ENCODE measurements at places on chromosomes 13 and 19. TPM values are rescaled to one million over a fixed set of nuclear protein-coding genes. Genes with fewer than 3 reads are reported as not detected.

DNA sequence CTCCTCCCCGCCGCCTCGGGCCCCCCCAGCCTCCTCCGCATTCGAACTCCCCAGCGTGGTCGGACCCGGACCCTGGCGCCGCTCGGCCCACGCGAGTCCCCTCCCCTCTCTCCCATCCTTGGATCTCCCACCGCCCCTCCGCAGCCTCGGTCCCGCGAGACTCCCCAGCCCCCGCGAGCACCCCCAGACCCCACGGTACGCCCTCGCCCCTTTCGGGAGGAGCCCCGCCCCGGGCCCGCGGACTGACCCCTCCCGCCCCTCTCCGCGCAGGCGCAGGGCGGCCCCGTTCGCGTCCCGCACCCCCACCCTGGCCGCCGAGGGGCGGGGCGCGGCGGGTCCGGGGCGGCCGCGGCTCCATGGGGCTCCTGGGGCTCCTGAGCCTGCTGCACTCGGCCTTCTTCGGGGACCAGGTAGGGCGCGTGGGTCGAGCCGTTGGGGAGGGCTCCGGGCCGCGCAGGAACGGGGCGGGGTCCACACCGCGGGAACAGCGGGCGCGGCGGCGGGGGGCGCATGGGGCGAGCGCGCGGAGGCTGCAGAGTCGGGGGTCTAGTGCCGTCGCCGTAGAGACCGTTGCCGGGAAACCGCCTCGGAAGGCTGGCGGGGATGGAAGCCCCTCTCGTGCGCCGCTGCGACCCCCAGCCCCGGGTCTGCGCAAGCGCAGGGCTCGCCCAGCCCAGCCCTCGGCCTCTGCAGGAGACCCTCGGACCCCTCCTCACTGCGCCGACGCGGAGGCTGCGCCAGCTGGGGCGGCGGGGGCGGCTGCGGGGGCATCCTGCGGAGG lies 3.8 kb upstream of the APC2 start:
- no peak overlapping the region for H3K27ac ChIP-seq
- H3K4me1 ChIP-seq, result peaks cover 19% of the 10 kb centered on the region
- peaks cover 6% of the 10 kb centered on the region for H3K36me3 ChIP-seq
- no peaks in the 10 kb centered on the region for H3K27me3 ChIP-seq

DNA sequence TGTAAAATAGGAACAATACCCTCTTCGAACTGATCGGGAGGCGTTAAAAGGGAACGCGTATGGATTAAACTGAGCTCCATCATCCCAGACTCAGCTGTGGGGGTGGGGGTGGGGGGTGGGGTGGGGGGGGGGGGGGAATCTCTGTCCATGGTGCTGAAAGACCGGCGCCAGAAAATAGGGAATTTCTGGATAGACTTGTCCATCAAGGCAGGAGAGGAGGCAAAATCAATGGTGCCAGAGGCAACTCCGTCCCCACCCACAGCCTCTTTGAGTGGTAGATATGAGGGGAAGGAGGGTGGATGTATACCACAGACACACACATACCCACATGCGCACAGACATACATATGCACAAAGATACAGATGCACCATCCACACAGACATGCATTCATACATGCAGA lies 37.4 kb downstream of the ZNF787 start:
- H3K36me3 ChIP-seq, result no peaks in the 10 kb centered on the region
- peaks cover 12% of the 10 kb centered on the region for H3K4me1 ChIP-seq
- H3K4me3 ChIP-seq, result no peak overlapping the region
- no peaks in the 10 kb centered on the region for H3K27me3 ChIP-seq
- H3K27ac ChIP-seq, result no peak overlapping the region
- DNase-seq, result no peak

DNA sequence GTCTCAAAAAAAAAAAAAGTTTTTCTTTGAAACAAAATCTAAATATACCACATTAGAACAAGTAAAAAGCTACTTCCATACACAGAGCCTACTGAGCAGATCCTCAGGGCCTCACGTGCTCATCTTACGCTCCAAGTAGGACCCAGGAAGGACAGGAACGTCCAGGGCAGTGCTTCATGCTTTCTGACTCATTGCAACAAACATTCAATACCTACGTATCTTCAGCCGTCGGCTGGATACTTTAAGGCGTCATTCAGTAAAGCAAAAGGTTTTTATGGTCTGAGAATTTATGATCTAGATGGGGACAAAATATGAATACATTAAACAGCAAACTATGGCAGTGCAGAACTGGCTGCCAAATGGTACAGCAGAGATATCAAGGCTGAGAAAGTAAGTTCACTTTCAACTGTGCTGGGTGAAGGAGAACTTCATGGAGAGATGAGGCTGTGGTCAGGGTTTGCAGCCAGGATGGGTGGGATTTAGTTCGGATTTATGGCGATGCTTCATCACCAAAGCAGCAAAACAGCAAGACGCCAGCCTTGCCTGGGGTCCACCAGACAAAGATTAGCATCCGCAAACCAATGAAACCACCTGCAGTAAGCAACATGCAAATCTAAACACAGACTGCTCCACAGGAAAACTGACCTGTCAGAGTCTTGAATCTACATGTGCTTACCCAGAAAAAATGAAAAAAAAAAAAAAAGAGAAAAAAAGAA lies 20.5 kb downstream of the CARS2 start:
- no peak overlapping the region for H3K4me3 ChIP-seq
- H3K36me3 ChIP-seq, result peaks cover 24% of the 10 kb centered on the region
- DNase-seq, result no peak
- H3K27me3 ChIP-seq, result no peaks in the 10 kb centered on the region
- no peak overlapping the region for H3K27ac ChIP-seq

DNA sequence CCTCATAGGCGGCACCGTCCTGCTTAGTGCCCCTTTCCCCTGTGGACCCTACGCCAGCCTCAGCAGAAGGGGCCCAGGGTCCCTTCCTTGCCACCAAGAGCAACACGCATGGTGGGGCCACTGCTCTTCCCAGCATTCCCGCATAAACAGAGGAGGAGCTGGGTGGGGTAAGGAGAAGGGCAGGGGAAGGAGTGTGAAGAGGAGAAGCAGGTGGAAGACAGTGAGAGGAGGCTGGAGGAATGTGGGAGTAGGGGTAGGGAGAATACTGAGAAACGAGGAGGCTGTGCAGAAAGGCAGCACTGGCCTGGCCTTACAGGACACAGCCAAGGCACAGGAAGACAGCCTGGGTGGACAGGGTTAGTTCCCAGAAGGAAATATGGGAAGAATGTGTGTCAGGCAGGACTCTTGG lies 43.9 kb downstream of the ZNF331 start:
- H3K27me3 ChIP-seq, result no peaks in the 10 kb centered on the region
- no peak overlapping the region for H3K4me3 ChIP-seq
- DNase-seq, result peak; percentile 58
- H3K36me3 ChIP-seq, result peaks cover 16% of the 10 kb centered on the region

GRCh38 chr13:35926859-35927530 lies 204.2 kb downstream of the DCLK1 start:
- no peaks in the 10 kb centered on the region for H3K27me3 ChIP-seq
- no peaks in the 10 kb centered on the region for H3K4me1 ChIP-seq
- no peaks in the 10 kb centered on the region for H3K36me3 ChIP-seq
- H3K27ac ChIP-seq, result no peak overlapping the region
- no peak for DNase-seq
- no peak overlapping the region for H3K4me3 ChIP-seq

The C19orf85 gene
- not detected for total RNA-seq

- peak overlapping the region; percentile 45 for H3K27ac ChIP-seq
- H3K36me3 ChIP-seq, result no peaks in the 10 kb centered on the region
- no peaks in the 10 kb centered on the region for H3K27me3 ChIP-seq
- H3K4me3 ChIP-seq, result peak overlapping the region; percentile 76
- peak; percentile 90 for DNase-seq
- peaks cover 2% of the 10 kb centered on the region for H3K4me1 ChIP-seq
Measured at GRCh38 chr19:52535771-52536447, 8.4 kb downstream of the ZNF808 start.

DNA sequence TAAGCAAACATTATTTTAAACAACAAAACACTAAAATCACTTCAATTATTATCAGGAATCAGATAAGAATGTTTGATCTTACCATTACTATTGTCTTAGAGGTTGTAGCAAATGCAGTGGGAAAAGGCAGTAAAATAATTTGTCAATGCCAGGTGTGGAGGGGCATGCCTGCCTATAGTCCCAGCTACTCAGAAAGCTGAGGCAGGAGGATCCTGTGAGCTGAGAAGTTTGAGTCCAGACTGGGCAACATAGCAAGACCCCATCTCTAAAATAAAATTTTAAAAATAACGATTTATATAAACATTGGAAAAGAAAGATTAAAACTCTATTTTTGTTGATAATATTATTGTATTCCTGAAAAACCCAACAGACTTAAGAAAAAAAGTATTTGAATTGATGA lies 66.8 kb downstream of the KL start:
- H3K36me3 ChIP-seq, result no peaks in the 10 kb centered on the region
- no peaks in the 10 kb centered on the region for H3K27me3 ChIP-seq
- DNase-seq, result no peak
- H3K27ac ChIP-seq, result no peak overlapping the region

- no peak for DNase-seq
- no peaks in the 10 kb centered on the region for H3K36me3 ChIP-seq
- no peaks in the 10 kb centered on the region for H3K4me1 ChIP-seq
- no peaks in the 10 kb centered on the region for H3K27me3 ChIP-seq
- no peak overlapping the region for H3K4me3 ChIP-seq
Measured at GRCh38 chr13:95317039-95317989, 16.1 kb upstream of the ABCC4 start.

GRCh38 chr19:19626516-19627472 lies 1.2 kb downstream of the LPAR2 start:
- no peak overlapping the region for H3K27ac ChIP-seq
- peak; percentile 26 for DNase-seq
- no peaks in the 10 kb centered on the region for H3K27me3 ChIP-seq
- peaks cover 7% of the 10 kb centered on the region for H3K4me1 ChIP-seq

DNA sequence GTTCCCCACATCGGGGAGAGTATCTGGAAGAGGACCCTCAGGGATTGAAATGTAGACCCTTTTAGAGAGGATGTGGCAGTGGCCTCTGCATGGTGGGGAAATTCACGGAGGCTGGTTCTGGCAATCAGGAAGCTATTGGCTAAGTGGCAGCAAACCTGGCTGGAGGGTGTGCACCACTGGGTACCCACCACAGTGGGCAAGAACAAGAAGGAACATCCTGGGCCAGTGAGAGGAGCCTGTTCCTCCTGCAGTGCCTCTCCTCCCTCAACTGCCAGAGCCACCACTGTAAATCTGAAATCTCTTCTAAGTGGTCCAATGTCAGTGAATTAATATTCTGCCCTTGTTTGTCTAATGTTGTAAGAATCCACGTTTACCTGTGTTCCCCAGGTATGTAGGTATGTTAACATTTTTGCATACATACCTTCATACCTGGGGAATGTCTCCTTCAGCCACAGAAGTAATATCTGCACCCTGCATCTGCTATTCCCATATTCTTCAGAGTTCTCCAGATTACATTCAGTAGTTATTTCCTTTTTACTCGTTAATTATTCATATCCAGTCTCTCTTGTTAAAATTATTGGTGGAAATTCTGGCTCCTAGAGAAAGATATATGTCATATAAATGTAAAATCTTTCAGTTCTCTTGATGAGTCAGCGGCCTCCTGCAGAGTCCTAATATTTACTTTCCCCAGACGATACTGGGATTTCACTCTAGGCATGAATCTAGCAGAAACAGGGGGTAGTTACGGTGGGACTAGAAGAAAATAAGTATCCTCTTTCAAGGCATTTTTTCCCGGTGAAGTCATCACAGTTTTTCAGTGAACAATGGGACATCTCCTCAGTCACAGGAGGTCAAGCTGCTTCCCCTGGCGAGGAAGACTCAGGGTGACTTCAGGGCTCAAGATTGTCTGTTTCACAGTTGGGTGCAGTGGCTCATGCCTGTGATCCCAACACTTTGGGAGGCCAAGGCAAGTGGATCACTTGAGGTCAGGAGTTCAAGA lies 148.3 kb downstream of the MYO16 start:
- H3K4me3 ChIP-seq, result no peak overlapping the region
- no peak for DNase-seq
- H3K4me1 ChIP-seq, result no peaks in the 10 kb centered on the region
- H3K27ac ChIP-seq, result no peak overlapping the region
- no peaks in the 10 kb centered on the region for H3K36me3 ChIP-seq

The CAMSAP3 gene
- 1.9 TPM for total RNA-seq

DNA sequence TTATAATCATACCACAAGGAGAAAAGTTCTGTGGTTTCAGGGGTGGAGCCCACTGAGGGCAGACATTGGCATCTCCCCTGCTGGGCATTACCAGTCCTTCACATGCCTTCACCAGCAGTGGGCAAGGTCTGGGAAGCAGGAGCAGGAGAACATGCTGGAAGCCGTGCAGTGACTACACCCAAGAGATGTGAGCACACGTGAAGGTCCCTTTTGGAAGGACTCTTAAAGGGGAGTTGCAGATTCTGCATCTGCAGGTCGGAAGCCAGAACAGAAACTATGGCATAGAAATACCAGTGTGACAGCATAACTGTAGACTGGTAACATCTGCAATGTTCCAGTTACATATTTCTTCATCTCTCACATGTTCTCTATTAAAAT lies 26.9 kb upstream of the KL start:
- H3K4me3 ChIP-seq, result no peak overlapping the region
- no peaks in the 10 kb centered on the region for H3K27me3 ChIP-seq
- H3K36me3 ChIP-seq, result no peaks in the 10 kb centered on the region
- H3K4me1 ChIP-seq, result no peaks in the 10 kb centered on the region
- DNase-seq, result no peak

- no peaks in the 10 kb centered on the region for H3K36me3 ChIP-seq
- H3K4me3 ChIP-seq, result no peak overlapping the region
- no peak overlapping the region for H3K27ac ChIP-seq
- no peaks in the 10 kb centered on the region for H3K4me1 ChIP-seq
Measured at GRCh38 chr13:75492389-75492788, 10.4 kb upstream of the TBC1D4 start.

DNA sequence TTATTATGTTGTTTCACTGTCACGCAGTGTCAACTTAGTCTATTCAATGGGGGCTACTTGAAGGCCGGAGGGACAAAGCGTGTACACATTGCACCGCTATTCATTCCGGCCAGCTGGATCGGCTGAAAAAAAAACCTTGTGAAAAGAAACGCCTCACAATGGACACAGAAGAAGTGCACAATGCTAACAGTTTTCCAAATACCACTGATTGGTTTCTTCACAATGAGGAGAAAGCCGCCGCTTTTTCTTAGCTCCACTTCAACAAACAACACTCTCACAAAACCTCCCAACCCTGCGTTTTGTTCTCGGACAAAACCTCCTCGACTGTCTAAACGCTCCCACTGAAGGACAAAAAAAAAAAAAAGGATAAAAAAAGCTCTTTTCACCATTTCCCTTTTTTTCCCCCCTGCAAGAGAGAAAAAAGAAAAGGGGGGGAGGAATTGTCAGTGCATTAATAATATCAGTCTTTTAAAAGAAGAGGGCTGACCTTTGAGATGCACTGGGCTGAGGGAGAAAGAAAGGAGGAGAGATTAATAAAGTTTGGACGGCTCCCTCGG lies 5.4 kb downstream of the SOX21 start:
- peak; percentile 9 for DNase-seq
- H3K36me3 ChIP-seq, result no peaks in the 10 kb centered on the region
- H3K4me3 ChIP-seq, result no peak overlapping the region
- peaks cover 32% of the 10 kb centered on the region for H3K4me1 ChIP-seq
- H3K27me3 ChIP-seq, result peaks cover 62% of the 10 kb centered on the region
- H3K27ac ChIP-seq, result no peak overlapping the region

GRCh38 chr13:37729876-37730275 lies 131.3 kb upstream of the POSTN start:
- DNase-seq, result no peak
- H3K27me3 ChIP-seq, result no peaks in the 10 kb centered on the region
- H3K36me3 ChIP-seq, result no peaks in the 10 kb centered on the region

Measured in B cell (primary cell).